A673 (cell line): ENCODE measurements at places on chromosomes 5 and 9. TPM values are rescaled to one million over a fixed set of nuclear protein-coding genes. Genes with fewer than 3 reads are reported as not detected.

- peaks cover 22% of the 10 kb centered on the region for H3K4me1 ChIP-seq
- H3K27me3 ChIP-seq: no peaks in the 10 kb centered on the region
- no peak for DNase-seq
- no peak overlapping the region for H3K4me3 ChIP-seq
- H3K36me3 ChIP-seq: peaks cover 3% of the 10 kb centered on the region
These were observed 9.0 kb downstream of the UBAP1 start for GRCh38 chr9:34187891-34188240.

DNA sequence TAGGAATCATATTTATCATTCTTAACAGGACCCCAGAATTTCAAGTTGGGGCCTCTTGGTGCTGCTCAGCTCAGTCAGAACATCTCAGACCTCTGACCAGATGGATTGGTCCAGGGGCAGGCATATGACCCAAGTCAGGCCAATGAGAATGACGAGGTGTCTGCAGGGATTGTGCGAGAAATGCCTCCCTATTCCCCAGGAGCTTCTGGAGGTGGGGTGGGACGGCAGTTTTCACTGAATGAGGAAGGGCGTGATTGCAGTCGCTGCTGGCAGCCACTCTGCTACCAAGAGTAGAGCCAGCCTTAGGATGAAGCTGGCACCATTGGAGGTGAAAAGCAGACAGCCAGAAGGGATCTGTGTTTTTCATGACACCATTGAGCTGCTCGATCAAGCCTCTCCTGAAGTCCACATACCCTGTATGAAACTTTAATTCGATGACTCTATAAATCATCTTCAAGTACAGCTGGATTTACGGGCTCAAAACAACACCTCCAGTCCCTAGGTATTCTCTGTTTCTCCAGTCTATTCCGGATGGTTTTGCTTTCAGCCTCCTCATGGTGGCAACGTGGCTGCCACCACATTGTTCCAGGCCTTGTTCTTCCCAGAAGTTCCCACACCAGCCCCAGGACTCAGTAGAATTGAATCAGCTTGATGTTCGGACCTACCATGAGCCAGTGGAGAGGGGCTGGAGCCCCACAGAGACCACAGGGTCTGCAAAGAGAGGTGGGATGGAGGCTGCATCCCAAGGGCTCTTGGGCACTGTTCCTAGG is 70.2 kb upstream of the ADAMTS2 start:
- no peak overlapping the region for H3K27ac ChIP-seq
- DNase-seq: no peak
- no peak overlapping the region for H3K4me3 ChIP-seq
- H3K27me3 ChIP-seq: no peaks in the 10 kb centered on the region
- H3K36me3 ChIP-seq: no peaks in the 10 kb centered on the region
- H3K4me1 ChIP-seq: peaks cover 15% of the 10 kb centered on the region

DNA sequence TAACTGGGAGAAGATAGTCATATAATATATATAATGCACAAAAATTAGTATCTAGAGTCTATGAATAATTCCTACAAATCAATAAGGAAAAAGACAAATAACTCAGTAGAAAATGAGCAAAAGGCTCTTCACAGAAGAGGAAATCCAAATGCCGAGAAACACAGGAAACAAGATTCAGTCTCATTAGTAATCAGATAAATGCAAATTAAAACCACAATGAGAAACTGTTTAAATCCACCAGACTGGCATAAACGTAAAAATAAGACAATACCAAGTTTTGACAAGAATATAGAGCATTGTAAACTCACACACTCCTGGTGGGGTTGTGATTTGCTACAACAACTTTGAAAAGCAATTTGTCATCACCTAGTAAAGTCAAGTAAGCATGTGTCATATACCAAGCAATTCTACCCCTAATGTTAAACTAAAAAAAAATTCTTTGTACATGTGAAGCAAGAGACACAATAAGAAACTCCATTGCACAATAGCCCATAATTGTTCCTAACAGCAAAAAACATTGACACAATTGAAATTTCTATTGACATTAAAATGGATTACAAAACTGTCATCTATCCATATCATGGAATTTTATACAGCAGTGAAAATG is 21.0 kb upstream of the UBLCP1 start:
- H3K27me3 ChIP-seq: no peaks in the 10 kb centered on the region
- no peak for DNase-seq
- H3K4me1 ChIP-seq: no peaks in the 10 kb centered on the region
- H3K36me3 ChIP-seq: no peaks in the 10 kb centered on the region
- H3K4me3 ChIP-seq: no peak overlapping the region

GRCh38 chr5:95773335-95774059 is 42.4 kb downstream of the RHOBTB3 start:
- H3K36me3 ChIP-seq: no peaks in the 10 kb centered on the region
- peaks cover 9% of the 10 kb centered on the region for H3K4me1 ChIP-seq
- no peaks in the 10 kb centered on the region for H3K27me3 ChIP-seq
- no peak overlapping the region for H3K27ac ChIP-seq
- DNase-seq: peak; percentile 22

DNA sequence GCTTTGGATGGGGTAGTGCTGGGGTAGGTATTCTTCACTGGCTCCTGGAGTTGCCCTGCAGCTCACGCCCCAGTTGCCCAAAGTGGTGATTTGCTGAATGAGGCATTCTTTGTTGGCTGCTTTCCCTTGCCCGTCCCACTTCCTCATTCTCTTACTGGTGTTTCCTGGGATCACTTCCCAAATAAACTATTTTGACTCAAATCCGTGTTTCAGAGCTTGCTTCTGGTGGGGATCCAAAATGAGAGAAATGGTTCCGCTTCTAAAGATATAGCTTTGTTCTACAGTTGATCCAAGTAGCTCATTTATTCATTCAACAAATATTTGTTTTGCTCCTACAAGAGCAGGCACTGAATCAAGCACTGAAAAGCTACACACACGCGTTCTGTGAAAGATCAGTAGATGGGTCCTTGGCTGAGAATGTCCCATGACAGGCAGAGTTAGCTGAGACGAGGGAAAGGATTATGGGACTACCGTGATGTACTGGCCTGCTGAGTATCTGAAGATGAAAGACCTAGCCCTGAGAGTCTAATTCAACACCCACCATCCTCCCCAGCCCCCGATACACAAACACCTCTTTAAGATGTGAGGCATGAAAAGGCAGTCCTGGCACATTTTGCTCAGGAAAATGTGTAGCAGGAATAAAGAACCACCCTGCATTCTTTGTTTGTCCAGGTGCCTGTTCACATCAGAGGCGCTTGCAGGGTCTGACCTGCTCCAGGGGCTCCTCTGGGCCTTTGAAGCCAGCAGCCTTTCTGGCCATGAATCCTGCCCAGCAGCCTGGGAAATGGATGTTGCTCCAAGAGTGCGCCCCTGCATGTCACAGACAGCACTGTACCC is 143.1 kb upstream of the RANBP3L start:
- no peak overlapping the region for H3K27ac ChIP-seq
- H3K27me3 ChIP-seq: no peaks in the 10 kb centered on the region
- H3K4me1 ChIP-seq: no peaks in the 10 kb centered on the region
- H3K36me3 ChIP-seq: no peaks in the 10 kb centered on the region

- no peaks in the 10 kb centered on the region for H3K36me3 ChIP-seq
These were observed 12.5 kb upstream of the CHD1 start for GRCh38 chr5:98941131-98941883.

- H3K36me3 ChIP-seq: no peaks in the 10 kb centered on the region
- no peak overlapping the region for H3K4me3 ChIP-seq
- no peak for DNase-seq
- no peaks in the 10 kb centered on the region for H3K4me1 ChIP-seq
- H3K27me3 ChIP-seq: peaks cover 4% of the 10 kb centered on the region
These were observed 210.1 kb downstream of the ZNF608 start for GRCh38 chr5:124536333-124536732.

DNA sequence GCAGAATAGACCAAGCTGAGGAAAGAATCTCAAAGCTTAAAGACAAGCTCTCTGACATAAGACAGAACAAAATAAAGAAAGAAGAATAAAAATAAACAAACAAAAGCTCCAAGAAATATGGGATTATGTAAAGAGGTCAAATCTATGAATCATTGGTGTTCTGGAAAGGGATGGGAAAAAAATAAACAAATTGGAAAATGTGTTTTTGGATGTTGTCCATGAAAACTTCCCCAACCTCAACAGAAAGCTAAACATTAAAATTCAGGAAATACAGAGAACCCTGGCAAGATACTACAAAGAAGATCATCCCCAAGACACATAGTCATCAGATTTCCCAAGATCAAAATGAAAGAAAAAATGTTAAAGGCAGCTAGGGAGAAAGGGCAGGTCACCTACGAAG is 662.0 kb upstream of the CDH18 start:
- DNase-seq: no peak
- H3K4me1 ChIP-seq: no peaks in the 10 kb centered on the region
- H3K4me3 ChIP-seq: no peak overlapping the region
- H3K36me3 ChIP-seq: no peaks in the 10 kb centered on the region
- H3K27ac ChIP-seq: no peak overlapping the region

- H3K4me1 ChIP-seq: peaks cover 43% of the 10 kb centered on the region
- H3K27me3 ChIP-seq: no peaks in the 10 kb centered on the region
- no peaks in the 10 kb centered on the region for H3K36me3 ChIP-seq
- H3K4me3 ChIP-seq: no peak overlapping the region
- DNase-seq: no peak
These were observed 10.9 kb downstream of the RAPGEF1 start for GRCh38 chr9:131728961-131729360.

DNA sequence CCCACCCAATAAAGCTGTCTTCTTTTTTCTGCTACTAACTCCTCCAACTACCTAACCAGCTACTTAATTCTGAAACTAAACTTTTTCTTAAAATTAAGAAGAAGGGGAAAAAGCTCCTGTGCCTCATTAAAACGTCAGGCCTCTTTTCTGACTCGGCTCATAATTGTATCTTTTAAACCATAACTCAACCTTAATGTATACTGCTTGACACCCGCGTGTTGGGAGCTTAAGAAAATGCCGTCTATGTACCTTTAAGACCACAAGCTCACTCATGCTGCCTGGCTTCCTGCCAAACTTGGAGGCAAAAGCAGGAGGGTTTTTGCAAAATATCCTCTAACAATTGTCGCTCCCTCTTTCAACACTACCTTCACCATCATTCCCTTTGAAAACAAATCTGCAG is 5.0 kb downstream of the EBF1 start:
- no peak overlapping the region for H3K27ac ChIP-seq
- H3K36me3 ChIP-seq: no peaks in the 10 kb centered on the region
- peak; percentile 87 for DNase-seq
- H3K4me1 ChIP-seq: peaks cover 17% of the 10 kb centered on the region
- H3K4me3 ChIP-seq: no peak overlapping the region

DNA sequence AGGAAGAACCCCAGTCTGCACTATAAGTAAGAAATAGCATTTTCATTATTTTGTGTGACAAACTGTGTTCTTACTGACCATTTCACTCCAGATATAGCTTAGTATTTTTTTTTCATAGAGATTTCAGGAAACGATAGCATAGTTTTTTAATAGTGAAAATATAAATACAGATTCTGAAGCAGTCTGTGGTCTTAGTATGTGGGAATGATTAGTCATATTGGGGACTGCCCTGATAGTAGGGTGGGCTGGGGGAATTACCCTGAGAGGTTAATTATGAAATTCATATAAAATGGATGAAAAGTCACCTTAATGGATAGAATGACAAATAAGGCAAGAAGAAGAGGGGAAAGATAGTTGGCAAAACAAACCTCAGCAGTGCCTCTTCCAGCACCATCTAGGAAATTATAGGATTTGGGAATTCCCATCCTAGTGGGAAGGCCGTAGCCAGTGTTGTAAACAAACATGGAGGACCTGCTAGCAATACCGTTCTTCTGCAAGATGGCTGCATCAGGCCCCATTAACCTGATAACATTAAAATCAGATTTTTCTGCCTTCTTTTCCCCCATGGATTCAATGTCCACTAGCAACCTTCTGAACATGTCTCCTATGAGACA is 23.7 kb upstream of the NR3C1 start:
- H3K4me3 ChIP-seq: no peak overlapping the region
- H3K4me1 ChIP-seq: no peaks in the 10 kb centered on the region
- H3K36me3 ChIP-seq: no peaks in the 10 kb centered on the region
- no peak overlapping the region for H3K27ac ChIP-seq
- DNase-seq: no peak

- H3K4me1 ChIP-seq: peaks cover 31% of the 10 kb centered on the region
- H3K27me3 ChIP-seq: no peaks in the 10 kb centered on the region
- no peaks in the 10 kb centered on the region for H3K36me3 ChIP-seq
- DNase-seq: no peak
- H3K4me3 ChIP-seq: no peak overlapping the region
These were observed 22.6 kb upstream of the SLC12A7 start for GRCh38 chr5:1134478-1134877.

GRCh38 chr9:86614871-86615849 is 260.9 kb upstream of the TUT7 start:
- peaks cover 24% of the 10 kb centered on the region for H3K4me1 ChIP-seq
- H3K27me3 ChIP-seq: no peaks in the 10 kb centered on the region
- peak overlapping the region; percentile 81 for H3K27ac ChIP-seq
- DNase-seq: peak; percentile 78
- H3K4me3 ChIP-seq: no peak overlapping the region

- peaks cover 16% of the 10 kb centered on the region for H3K4me1 ChIP-seq
- H3K36me3 ChIP-seq: no peaks in the 10 kb centered on the region
These were observed 278.1 kb downstream of the AOPEP start for GRCh38 chr9:95004411-95005277.

GRCh38 chr9:76077537-76077936 is 187.1 kb downstream of the PCSK5 start:
- no peak overlapping the region for H3K27ac ChIP-seq
- H3K27me3 ChIP-seq: peaks cover 5% of the 10 kb centered on the region
- H3K36me3 ChIP-seq: no peaks in the 10 kb centered on the region
- DNase-seq: no peak
- H3K4me1 ChIP-seq: no peaks in the 10 kb centered on the region
- no peak overlapping the region for H3K4me3 ChIP-seq

GRCh38 chr5:113140837-113141671 is 164.5 kb downstream of the DCP2 start:
- H3K36me3 ChIP-seq: no peaks in the 10 kb centered on the region
- H3K4me1 ChIP-seq: peaks cover 19% of the 10 kb centered on the region
- no peak overlapping the region for H3K27ac ChIP-seq
- H3K4me3 ChIP-seq: no peak overlapping the region
- DNase-seq: peak; percentile 84

- no peaks in the 10 kb centered on the region for H3K36me3 ChIP-seq
- H3K27ac ChIP-seq: no peak overlapping the region
- peaks cover 8% of the 10 kb centered on the region for H3K4me1 ChIP-seq
- H3K4me3 ChIP-seq: no peak overlapping the region
- H3K27me3 ChIP-seq: no peaks in the 10 kb centered on the region
These were observed 52.9 kb downstream of the MAPKAP1 start for GRCh38 chr9:125654121-125654520.

CATSPER3 gene
- total RNA-seq: 0.90 and 1.0 TPM in 2 replicates

GRIN3A gene
- not detected in 2 replicates for total RNA-seq

C8G gene
- 0.74 and 0.75 TPM in 2 replicates for total RNA-seq

PCDHB9 gene
- 5.6 and 7.9 TPM in 2 replicates for total RNA-seq

IL17B gene
- total RNA-seq: not detected in 2 replicates

ACTBL2 gene
- not detected in 2 replicates for total RNA-seq

SGCD gene
- total RNA-seq: 0.17 and 0.22 TPM in 2 replicates

KIF24 gene
- 10.6 and 11.6 TPM in 2 replicates for total RNA-seq

SLC25A2 gene
- total RNA-seq: 0.88 and 1.0 TPM in 2 replicates

NR2F1-AS1 gene
- 1.8 and 2.3 TPM in 2 replicates for total RNA-seq

TSSK1B gene
- total RNA-seq: not detected in 2 replicates
